Astrocyte of the spinal cord (primary cell): ENCODE measurements at places on chromosomes 5 and 9.

GRCh38 chr5:126677121-126677520, 76.4 kb downstream of the PHAX start:
- no peak for DNase-seq

GRCh38 chr9:108836319-108836718, 19.5 kb downstream of the ACTL7B start:
- DNase-seq: no peak

- no peak for DNase-seq
Observed at GRCh38 chr9:85291266-85291665, 450.5 kb downstream of the AGTPBP1 start.

DNA sequence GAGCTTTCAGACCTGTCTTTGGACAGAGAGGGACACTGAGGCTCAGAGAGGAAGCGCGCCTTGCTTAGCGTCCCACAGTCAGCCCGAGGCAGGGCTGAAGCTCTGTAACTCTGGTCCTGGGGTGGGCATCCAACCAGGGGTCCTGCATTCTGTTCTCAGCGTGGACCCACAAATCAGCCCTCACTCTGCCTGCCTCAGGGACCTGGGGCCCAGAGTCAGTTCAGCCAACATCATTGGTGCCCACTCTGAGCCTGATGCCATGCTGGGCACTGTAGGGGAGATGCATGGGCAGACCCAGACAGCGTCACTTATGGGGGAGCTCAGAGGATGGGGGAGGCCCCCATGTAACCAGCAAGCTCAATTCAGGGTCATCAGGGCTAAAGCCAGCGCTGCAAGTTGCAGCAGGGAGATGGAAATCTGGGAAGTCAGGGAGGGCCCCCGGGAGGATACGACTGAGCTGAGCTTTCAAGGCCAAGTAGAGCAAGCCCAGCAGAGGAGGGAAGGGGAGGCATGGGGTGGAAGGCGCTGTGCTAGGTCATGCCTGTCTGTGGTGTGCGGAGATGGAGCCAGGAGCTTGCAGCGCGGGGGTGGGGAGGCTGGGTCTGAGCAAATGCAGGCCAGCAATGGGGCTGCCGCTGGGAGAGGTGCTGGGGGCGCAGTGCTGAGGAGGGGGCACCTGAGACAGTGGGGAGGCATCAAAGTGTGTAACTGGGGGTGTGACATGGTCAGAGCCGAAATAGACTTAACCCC, 21.1 kb downstream of the CORO2A start:
- DNase-seq: no peak

GRCh38 chr9:5879419-5880181, 11.1 kb upstream of the MLANA start:
- DNase-seq: peak; percentile 36

GRCh38 chr5:155434267-155434666, 420.7 kb downstream of the KIF4B start:
- DNase-seq: no peak

DNA sequence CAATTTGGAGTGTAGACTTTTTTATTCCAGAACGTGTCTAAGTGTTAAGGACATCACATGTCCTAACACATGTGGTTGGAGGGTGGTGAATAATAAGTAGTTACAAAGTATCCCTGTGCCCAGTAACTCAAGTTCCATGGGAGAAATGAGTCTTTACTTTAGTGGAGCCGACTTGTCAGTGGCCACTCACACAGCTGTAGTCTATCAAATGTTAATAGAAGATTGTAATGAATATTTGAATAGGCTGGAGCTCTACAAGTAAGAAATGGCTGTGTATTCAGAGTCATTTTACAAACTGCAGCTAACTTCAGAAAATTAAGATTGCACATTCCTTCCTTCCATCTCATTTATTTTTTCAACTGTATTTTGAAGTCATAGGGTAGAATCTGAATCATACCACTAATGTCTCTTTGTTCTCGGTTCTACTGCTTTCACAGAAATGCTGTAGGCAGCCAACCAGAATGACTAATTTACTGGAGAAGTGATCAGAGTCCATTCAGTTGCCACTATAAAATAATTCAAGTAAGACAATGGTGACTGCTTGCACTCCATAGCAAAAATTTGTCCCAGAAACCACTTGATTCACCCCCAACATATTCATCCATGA, 394.8 kb downstream of the NR2F1-AS1 start:
- peak; percentile 94 for DNase-seq

DNA sequence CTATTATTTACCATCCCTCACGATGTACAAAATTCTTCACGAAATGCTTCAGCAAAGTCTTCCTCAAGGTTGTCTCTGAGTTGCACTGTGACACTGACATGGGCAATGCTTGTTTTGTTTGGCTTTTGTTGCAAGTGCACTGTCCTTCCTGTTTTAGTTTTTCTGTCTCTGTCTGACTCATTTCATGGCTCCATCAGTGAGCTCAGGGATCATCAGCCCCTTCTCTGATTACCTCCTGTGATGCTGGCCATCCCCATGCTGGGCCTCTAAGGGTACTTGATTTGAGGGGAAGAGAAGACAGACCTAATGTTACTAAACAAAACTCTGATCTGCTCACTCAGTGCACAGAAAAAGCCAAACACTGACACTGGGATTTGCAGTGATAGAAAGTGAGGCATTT, 37.6 kb upstream of the STX17 start:
- peak; percentile 5 for DNase-seq

DNA sequence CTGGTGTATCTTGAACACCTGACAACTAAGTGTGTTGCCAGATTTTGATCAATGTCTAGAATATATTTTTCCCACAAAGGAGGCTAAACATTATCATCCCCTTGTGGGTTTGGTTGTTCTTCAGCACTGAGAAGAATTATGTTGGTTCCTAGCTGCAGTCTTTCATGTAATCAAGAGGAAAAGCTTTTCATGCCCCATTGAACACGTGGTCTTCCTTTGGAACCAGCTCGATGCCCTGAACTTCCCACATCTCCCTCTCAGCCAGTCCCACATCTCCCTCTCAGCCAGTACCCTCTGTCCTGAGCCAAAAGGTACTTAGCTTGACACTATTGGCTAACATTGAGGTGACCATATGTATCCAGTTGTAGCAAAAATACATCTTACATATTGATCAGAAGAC, 36.7 kb upstream of the ZSWIM6 start:
- DNase-seq: no peak

- no peak for DNase-seq
Observed at GRCh38 chr9:114910541-114910940, 19.9 kb downstream of the TNFSF8 start.
